ENCODE measurements at places on chromosomes 1 and 21. TPM values are rescaled to one million over a fixed set of nuclear protein-coding genes. Genes with fewer than 3 reads are reported as not detected.

Gene LGR6
- total RNA-seq, result 1.2 TPM

Gene PRRX1
- total RNA-seq, result 29.8 TPM

Gene GJB5
- total RNA-seq, result not detected

Gene OR4F29
- total RNA-seq, result not detected

Gene ZNF683
- total RNA-seq, result not detected

Gene METTL13
- total RNA-seq, result 20.0 TPM

Data from esophagus muscularis mucosa (tissue), 4 donors.